ENCODE measurements at places on chromosomes 4 and X. TPM values are rescaled to one million over a fixed set of nuclear protein-coding genes. Genes with fewer than 3 reads are reported as not detected.
A peak's percentile ranks its signal among the peaks of the same experiment; 100 is the strongest.

GRCh38 chr4:6873792-6874461 is 35.7 kb upstream of the TBC1D14 start:
- H3K4me3 ChIP-seq, result no peak overlapping the region
- DNase-seq, result peak; percentile 41
- peaks cover 15% of the 10 kb centered on the region for H3K36me3 ChIP-seq

DNA sequence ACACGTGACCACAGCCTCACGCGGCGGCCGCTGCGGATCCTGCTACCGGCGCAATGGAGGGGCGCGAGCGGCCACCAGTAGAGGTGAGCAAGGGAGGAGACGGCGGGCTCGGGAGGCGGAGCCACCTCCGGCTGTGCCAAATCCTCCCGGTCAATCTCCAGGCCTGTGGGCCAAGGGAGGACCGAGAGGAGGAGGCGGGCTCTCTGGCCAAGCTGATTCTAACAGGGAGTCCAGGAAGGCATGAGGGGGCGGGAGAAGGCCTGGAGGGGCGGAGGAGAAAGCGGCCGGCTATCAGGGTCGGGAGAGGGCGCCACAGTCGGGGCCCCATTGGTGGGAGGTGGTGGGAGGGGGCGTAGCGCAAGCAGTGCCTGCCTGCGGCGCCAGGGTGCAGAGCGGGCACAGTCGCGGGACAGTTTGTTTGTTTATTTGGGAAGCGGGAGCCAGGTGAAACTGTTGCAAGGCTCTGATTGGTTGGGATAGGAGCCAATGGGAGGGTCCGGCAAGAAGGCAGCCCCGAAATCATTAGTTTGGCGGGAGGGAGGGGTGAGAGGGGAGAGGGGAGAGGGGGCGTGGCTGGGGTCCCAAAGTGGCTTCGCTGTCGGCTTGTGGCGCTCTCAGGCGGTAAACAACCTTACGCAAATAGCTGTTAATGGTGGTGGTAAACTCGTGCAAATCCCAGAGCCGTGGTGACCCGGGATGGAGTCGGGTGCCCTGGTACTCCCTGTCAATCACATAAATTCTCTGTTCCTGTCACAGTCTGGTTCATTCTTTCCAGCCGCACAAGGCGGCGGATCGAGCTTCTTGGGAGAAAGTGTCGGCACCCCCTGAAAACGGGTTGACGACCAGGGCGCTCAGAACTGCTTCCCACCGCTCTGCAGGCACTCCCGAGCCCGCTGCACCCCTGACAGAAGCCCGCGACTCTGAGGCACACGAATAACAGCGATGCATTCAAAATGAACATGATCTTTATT is at the start of gene IRS4:
Gene IRS4, minus strand, starts transcription at position 55 of the 971 bp plus-strand sequence.
- H3K27ac ChIP-seq, result no peak within 1 kb of the TSS
- no peaks in the 10 kb centered on the region for H3K36me3 ChIP-seq
- no peaks in the 10 kb centered on the region for H3K4me1 ChIP-seq
- peak within 1 kb of the TSS; percentile 47 for H3K4me3 ChIP-seq
- no peaks in the 10 kb centered on the region for H3K27me3 ChIP-seq
- DNase-seq, result peak; percentile 32

DNA sequence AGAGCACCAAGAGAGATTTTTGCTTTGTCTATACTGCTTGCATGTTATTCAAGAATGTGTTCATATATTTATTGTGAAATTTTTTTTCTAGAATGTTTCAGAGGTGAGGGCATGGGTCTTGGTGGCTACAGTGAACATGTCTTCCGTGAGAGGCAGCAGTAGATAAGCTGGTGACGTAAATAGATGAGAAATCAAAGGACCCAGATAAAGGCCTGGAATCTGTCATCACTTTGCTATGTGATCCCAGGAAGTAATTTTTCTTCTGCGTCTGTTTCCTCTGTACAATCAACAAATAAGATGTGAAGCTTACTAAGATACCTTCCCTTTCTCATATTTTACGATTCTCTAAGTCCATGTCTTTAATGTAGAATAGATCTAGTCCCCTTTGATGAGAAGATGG is 129.1 kb downstream of the COL4A6 start:
- H3K4me1 ChIP-seq, result peaks cover 39% of the 10 kb centered on the region
- DNase-seq, result peak; percentile 66
- no peak overlapping the region for H3K4me3 ChIP-seq
- no peaks in the 10 kb centered on the region for H3K36me3 ChIP-seq
- H3K27ac ChIP-seq, result no peak overlapping the region
- no peaks in the 10 kb centered on the region for H3K27me3 ChIP-seq

- H3K27ac ChIP-seq, result no peak overlapping the region
- no peak for DNase-seq
- H3K4me3 ChIP-seq, result no peak overlapping the region
- no peaks in the 10 kb centered on the region for H3K27me3 ChIP-seq
- H3K4me1 ChIP-seq, result no peaks in the 10 kb centered on the region
- no peaks in the 10 kb centered on the region for H3K36me3 ChIP-seq
Measured at GRCh38 chr4:109184491-109184961, 117.9 kb downstream of the COL25A1 start.

The XPNPEP2 gene
- 0.49 TPM for total RNA-seq

DNA sequence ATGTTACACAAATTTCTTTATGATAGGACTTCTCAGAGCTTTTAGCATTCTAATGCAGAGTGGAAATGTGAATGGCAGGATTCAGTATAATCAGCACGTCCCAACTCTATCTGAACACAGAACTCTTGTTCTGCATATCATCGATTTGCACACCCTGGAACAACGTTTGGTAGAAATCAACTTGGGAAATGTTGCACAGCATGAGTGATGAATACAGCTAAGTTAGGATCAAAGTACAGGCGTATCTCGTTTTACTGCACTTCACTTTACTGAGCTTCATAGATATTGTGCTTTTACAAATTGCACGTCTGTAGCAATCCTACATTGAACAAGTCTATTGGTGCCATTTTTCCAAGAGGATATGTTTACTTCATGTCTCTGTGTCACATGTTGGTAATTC is 70.8 kb downstream of the SMARCA1 start:
- peaks cover 14% of the 10 kb centered on the region for H3K36me3 ChIP-seq
- no peak for DNase-seq
- 0 out of 2 replicates have a peak, but pooled peaks cover 7% of the 10 kb centered on the region for H3K4me1 ChIP-seq
- no peaks in the 10 kb centered on the region for H3K27me3 ChIP-seq

DNA sequence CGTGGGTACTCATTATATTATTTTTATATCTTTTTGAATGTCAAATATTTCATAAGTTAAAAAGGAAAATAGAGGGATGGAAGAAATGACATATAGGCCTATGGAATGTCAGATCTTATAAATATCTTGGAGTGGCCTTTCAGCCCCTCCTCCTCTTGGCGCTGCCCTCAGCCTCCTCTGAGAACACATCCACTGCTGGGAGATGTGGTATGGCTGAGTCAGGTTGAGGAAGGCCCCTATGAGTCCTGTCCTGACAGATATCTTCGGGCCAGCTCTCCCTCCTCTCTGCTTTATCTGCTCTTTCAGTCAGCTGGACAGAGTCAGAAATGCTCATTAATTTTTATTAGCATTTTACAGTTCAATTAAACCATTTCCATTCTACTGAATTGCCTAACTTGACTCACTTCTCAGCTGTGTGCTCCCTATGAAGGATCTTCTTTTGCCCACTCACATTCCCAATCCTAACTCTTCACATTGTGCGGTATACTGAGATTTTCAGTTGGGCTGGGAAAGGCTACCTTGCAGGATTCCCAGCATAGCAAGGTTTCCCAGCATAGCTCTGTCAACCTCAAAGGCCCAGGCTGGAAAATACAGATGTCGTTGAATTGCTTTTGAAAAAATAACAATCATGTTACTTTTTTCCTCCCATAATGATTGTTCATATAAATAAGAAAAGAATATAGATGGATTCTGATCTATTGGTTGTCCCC is 128.0 kb downstream of the ARHGEF9 start:
- no peak for DNase-seq
- H3K36me3 ChIP-seq, result no peaks in the 10 kb centered on the region
- no peaks in the 10 kb centered on the region for H3K4me1 ChIP-seq
- H3K27ac ChIP-seq, result no peak overlapping the region
